ENCODE measurements at places on chromosomes 3 and 15. TPM values are rescaled to one million over a fixed set of nuclear protein-coding genes. Genes with fewer than 3 reads are reported as not detected.

DNA sequence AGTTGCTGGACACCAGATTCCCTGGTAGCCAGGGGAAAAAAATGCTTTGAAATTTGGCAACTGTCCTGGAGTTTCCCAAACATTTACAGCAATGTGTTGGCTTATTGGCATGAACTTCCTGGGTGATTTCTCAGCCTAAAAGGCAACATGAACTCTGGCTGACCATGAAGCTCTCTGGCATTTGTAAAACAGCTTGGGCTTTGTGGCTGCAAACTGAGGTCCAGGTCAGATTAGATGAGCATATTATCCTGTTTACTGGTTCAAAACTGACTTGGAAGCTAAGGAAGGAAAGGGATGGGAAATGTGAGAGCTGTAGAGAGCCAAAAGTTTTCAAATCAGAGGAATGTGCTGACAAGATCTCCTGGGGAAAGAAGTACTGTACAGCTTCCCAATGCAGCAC, 139.0 kb downstream of the P3H2 start:
- DNase-seq: no peak

DNA sequence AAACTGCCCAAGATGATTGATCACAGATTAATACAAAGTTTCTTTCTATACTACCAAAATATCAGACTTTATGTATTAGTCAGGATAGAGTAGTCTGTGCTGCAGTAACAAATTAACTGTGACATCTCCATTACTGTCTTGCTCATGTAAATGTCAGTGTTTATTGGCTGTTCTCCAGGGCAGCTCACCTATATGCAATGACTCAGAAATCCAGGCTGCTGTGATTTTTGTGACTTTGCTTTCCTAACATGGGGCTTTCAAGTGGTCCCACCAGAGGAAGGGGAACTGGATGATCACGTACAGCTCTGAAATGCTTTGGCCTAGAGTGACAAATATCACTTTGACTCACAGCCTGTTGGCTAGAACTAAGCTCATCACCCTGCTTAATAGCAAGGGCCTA, 12.9 kb downstream of the PLS1 start:
- DNase-seq: no peak

DNA sequence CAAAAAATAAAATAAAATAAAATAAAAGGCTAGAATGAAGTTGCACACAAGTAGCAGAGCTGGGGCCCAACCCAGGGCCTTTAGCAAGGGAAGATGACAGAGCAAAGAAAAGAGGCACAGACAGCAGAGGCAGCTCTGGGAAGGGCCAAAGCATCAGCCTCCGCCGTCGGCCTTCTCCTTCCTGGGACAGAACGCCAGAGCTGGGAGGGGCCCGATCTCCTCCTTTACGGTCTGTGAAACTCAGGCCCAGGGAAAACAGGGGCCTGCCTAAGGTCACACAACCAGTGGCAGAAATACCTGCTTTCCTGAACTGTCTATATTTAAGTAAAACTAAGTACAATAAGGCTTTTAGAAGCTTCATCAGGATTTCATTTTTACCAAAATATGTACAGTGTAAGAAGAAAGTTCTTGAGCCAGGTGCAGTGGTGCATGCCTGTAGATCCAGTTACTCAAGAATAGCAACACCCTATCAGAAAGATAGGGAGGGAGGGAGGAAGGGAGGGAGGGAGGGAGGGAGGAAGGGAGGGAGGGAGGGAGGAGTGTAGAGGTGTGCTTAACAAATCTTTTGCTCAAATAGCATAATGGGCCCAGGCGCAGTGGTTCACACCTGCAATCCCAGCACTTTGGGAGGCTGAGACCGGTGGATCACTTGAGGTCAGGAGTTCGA, 43.0 kb upstream of the MUC4 start:
- no peak for DNase-seq

- no peak for DNase-seq
Measured at GRCh38 chr3:184559336-184559735, 2.2 kb upstream of the EPHB3 start.

DNA sequence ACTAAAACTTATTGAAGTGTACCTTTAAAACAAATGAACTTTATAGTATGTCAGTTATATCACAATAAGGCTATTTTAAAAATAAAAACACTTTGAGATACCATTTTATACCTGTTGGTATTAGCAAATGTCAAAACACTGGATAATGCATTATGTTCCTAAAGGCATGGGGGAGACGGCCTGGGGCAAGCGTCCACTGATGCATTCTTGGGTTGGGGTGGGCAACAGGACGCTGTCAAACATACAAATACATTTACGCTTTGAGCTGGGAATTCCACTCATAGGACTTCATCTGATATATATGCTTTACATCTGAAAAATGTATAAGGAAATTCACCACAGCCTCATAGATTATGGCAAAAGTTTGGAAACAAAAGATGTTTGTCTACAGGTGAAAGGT, 7.6 kb upstream of the GATA2 start:
- no peak for DNase-seq

DNA sequence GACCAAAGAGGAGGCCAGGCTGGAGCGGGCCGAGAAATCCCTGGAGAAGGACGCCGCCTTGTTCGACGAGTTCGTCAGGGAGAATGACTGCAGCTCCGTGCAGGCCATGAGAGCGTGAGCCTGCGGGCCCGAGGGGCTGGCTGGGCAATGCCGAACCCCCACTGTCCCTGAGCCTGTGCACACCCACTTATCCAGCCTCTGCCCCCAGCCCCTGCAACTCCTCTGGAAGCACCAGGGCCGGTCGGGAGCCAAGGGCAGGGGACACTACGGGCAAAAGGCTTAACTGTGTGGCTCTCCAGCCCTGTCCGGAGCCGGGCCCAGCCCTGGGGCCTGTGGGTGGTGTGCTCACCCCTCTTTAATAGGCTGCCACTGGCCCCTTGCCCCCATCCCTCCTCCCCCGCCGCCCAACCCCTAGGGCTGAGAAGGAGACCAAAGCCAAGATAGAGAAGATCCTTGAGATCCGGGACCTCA, 24.0 kb downstream of the CFAP100 start:
- no peak for DNase-seq

DNA sequence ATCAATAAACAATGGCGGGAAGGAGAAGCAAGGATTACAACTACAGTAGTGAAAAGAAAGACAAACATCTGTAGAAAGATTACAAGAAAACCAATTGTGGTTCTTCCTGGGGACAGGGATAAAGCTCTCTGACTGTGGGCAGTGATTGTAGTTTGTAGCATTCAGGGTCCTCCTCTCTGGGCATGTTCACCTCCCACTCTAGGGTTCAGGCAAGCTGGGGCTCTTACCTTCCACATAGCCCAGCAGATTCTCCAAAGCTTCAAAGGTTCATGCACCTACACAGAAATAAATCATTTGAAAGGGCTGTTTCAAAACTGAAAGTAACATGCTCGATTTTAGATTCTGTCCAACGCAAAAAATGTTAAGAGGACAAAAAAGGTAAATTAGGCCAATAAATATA, 17.4 kb upstream of the UBE3A start:
- no peak for DNase-seq

GRCh38 chr3:62665627-62666437, 209.4 kb downstream of the CADPS start:
- DNase-seq: no peak

- DNase-seq: no peak
Measured at GRCh38 chr3:52771702-52772101, 962 bp upstream of the NEK4 start.

DNA sequence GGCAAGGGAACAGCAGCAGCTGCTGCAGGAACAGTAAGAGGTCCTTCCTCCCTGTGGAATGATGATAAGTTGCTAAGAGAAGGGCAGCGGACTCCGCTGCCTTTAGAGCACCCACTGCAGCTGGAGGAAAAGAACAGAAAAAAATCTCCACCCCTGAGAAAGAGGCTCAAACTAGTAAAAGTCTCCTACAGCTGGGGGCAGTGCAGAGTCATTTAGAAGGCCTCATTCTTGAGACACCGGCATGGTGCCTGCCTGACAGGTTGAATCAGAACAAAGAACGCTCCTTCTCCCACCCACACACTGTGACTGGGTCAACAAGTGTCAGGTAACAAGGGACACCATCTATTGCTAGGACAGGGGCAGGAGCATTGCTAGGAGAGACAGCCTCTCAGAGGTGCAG, 188.4 kb downstream of the ABHD5 start:
- no peak for DNase-seq

- no peak for DNase-seq
Measured at GRCh38 chr15:48096355-48096786, 24.4 kb upstream of the SLC24A5 start.

DNA sequence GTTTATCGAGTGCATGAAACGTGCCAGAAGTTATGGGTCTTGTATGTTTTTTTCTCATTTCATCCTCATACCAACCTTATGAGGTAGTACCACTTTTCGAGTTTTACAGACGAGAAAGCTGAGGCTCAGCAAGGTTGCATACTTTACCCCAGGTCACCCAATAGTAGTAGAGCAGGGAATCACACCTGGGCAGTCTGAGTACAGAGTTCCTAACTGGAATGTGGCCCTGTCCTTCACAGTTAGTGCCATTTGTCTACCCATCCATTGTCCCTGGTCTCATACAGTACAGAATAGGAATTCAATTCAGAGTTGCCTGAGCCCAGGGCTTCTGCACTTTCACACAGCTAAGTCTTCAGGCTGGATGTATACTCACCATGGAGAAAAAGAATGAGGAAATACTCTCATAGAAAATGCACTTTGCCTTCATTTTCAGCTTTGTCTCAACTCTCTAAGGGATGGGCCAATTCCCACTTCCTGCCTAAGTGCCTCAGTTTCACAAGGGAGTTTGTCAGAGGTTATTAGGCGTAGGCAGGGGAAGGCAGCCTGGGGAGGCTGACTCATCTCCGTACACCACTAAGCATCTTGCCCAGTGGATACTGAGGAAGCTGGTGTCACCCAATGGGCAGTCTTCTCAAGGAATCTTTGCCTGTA, 93.2 kb downstream of the TMEM212 start:
- DNase-seq: no peak

DNA sequence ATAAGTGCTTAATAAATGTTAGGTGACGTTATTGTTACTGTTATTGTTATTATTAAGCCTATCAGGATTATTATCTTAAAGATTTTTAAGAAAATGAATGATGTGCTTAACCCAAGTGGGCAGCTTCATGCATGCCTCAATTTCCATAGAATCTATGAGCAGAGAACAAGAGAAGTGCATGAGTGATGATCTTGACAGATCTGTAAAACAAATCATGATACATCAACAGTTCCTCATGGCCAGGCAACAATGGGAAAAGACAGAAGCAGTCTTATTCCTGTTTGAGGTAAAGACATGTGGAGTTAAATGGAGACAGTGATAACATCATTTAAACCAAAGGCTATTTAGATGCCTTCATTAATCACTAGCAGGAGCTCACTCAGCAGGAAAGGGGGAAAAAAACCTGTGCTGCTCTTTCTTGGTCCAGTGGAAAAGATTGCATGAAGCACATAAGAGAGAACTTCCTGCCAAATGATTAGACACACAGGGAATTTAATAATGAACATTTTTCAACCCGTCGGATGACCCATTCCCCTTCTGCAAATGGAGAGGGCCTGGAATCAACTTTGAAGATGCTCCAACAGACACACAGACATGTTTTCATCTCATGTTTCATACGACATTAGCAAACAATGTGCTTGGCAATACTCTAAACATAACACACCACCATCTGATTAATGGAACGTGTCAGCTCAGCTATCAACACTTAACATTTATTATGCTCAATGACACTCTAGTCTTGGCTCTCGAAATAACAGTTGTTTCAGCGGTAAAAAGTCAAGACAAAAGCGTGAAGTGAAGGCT, 212.2 kb upstream of the LRRN1 start:
- DNase-seq: no peak

DNA sequence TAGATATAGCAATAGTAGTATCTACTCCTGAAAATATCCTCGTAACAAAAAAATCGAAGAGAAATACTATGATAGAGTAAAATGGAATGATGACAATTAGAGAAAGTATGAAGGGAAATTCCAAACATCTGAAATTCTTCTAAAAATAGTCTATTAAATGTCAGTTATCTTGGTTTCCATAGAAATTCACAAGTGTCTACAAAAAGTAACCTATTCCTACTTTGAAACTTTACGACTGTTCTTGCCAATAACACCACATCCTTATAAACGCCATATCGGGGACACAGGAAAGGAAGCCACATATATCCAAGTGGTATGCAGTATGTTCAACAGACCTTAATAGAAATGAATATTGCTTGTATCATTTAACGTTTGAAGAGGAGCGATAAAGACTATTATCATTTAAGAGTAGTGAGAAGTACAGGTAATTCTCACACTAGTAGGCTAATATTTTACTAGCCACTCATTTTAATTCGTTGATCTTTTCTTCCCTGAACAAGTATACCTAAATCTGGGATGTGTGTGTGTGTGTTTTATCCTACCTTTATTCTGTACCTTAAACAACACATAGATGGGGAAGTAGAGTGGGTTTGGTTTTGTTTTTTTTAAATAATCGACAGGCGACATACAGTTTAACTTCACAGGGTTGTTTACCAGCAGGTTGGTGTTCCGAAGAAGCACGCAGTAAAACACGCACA, 1.2 kb downstream of the GPR176 start:
- DNase-seq: no peak

DNA sequence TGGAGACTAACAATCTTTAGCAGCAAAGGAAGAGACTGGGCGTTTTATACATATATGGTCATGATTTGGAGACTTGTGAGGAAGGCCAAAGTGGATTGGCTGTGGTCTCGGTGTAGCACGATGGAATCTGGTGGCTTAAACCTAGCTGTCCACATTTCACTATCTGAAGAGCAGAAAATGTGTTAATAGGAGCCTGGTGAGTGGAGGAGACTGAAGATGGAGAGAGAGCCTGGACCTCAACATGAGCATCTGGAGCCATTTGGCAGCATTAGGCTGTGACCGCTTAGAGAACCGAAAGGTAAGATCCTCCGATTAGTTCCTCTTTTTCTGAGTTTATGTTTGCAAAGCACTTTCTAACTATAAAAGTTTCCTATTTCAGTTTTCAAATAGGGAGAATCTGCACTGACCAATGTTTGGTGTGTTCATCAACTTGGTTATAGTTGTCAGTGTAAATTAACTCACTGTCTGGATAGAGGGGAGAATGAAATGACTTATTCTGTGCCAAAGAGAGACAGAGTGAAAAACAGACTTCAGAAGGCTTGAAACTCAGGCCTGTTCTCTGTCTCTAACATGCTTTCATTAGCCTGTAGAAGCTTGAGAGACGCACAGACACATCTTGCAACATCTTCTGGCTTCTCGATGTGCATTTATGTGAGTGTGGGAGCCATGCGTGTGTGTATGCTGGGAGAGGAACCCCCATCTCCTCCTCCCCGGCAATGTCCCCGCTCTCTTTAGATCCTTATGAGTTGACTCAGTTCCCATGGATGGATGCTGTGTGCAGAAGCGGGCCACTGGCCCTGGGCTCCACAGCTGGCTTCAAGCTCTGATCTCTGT, 244.7 kb upstream of the TBL1XR1 start:
- no peak for DNase-seq

DNA sequence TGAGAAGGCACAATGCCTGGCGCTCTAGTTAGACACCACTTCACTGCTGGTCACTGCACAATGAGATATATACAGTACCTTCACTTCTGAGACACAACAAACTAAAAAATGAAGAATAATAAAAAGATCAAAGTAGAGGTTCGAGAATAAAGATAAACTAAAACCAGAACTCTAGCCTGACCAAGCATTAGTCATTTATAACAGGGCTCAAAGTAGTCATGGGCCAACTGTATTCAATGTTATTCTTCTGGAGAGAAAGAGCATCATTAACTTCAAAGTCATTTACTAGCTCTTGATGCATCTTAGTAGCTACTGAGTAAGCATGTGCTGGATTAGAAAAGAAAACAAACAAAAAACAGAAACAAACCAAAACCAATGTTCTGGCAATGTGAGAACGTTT, 145.2 kb downstream of the SSR3 start:
- no peak for DNase-seq

- no peak for DNase-seq
Measured at GRCh38 chr3:39502838-39503145, 35.3 kb downstream of the MOBP start.

GOLGA8S gene
- not detected for polyA plus RNA-seq

CLRN1 gene
- polyA plus RNA-seq: not detected

EDEM1 gene
- polyA plus RNA-seq: 41.9 TPM

SNRPN gene
- polyA plus RNA-seq: 453 TPM

Data from naive thymus-derived CD4-positive, alpha-beta T cell (primary cell).